Ascending aorta (tissue), 2 donors: ENCODE measurements at places on chromosomes 6 and 20.
A peak's percentile ranks its signal among the peaks of the same experiment; 100 is the strongest.

DNA sequence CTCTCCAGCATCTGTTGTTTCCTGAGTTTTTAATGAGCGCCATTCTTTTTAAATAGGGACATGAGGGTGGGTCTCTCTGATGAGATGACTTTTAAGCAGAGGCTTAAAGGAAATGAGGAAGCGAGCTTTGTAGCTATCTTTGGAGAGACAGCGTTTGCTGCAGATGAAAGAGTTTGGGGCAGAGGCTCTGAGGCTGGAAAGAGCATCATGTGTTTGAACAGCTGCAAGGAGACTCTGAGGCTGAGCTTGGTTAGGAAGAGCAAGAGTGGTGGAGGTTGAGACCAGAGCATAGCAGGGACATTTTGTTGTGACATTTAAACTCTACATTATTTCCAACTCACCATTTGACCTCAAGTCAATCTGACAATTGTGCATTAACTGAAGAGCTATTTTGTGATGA lies 38.3 kb upstream of the TMX4 start:
- H3K27me3 ChIP-seq, result no peaks in the 10 kb centered on the region
- no peaks in the 10 kb centered on the region for H3K36me3 ChIP-seq
- H3K4me3 ChIP-seq, result no peak overlapping the region
- no peaks in the 10 kb centered on the region for H3K4me1 ChIP-seq
- DNase-seq, result no peak

DNA sequence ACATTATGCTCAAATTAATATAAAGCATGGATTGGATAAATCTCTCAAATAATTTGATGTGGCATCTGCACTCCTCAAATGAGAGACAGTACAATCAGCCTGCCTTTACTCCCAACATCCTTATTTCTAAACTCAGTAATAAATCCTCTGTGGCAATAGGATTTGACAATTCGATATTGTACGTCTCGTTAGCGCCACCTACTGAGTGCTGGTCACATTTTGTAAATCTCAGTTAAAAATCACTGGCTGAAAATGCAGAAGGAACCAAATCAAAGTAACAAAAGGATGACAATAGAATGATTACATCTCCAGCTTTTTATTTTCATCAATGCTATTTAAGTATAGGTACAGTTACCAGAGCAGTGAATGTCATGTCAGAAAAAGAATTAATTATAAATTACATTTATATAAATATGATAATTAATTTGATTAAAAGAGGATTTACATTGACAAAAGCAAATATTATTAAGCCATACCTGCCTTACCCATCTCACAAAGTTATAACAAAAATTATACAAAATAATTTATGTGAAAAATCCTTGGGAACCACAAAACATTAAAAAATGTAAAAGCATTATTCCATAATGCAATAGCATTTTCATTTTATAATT lies 20.2 kb upstream of the GJE1 start:
- DNase-seq, result peak; percentile 79
- H3K27me3 ChIP-seq, result no peaks in the 10 kb centered on the region
- no peak overlapping the region for H3K27ac ChIP-seq
- H3K36me3 ChIP-seq, result no peaks in the 10 kb centered on the region
- H3K4me1 ChIP-seq, result no peaks in the 10 kb centered on the region
- H3K4me3 ChIP-seq, result no peak overlapping the region

- no peaks in the 10 kb centered on the region for H3K36me3 ChIP-seq
- no peaks in the 10 kb centered on the region for H3K4me1 ChIP-seq
- no peak for DNase-seq
Measured at GRCh38 chr6:166173281-166173951, 5.8 kb upstream of the TBXT start.

DNA sequence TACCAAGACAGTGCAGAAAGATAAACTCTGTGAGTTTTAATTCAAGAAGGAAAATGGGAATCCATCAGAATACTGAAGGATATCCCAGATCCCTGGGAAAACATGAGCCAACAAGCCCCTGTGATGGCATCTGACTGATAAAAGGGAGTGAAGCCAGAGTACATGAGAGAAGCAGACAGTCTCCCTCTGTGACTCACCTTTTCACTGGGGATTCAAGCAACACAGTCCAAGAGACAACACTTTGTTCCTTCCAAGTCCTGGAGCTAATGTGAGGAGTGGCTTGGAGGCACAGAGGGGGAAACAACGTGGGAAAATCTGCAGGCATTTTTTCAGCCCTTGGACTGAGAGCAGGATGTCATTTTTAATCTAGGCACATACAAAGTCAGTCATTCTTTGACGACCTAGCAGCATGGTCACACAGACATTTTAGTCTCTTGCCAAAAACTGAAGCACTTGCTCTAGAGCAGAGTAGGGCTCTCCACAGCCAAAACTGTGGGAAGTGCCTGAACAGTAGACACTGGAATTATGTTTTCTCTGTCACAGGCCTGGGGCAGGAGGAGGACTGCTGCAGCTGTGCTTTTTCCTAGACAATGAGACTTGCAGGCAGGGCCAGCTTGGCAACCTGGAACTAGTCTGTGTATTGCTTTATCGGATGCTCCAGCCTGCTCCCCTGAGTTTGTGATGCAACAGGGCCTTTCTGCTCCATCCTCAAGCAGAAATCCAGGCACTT lies 465.0 kb upstream of the GJE1 start:
- no peak for DNase-seq
- no peaks in the 10 kb centered on the region for H3K27me3 ChIP-seq
- no peaks in the 10 kb centered on the region for H3K4me1 ChIP-seq
- no peak overlapping the region for H3K4me3 ChIP-seq
- no peaks in the 10 kb centered on the region for H3K36me3 ChIP-seq

DNA sequence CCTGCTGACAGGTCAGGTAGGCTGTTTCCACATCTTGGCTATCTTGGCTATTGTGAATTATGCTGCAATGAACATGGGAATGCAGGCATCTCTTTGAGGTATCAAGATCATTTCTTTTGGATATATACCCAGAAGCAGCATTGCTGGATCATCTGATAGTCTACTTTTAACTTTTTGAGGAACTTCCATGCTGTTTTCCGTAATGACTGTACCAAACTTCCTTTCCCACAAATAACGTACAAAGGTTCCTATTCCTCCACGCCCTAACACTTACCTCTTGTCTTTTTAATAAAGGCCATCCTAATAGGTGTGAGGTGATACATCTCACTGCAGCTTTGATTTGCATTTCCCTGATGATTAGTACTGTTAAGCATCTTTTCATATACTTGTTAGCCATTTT lies 338.7 kb upstream of the RUNX2 start:
- H3K36me3 ChIP-seq, result no peaks in the 10 kb centered on the region
- no peak for DNase-seq
- H3K27me3 ChIP-seq, result no peaks in the 10 kb centered on the region
- H3K4me3 ChIP-seq, result no peak overlapping the region

GRCh38 chr6:43667245-43668150 lies 20.1 kb downstream of the MRPS18A start:
- H3K36me3 ChIP-seq, result peaks cover 14% of the 10 kb centered on the region
- H3K4me1 ChIP-seq, result peaks cover 29% of the 10 kb centered on the region
- DNase-seq, result peak; percentile 90
- no peaks in the 10 kb centered on the region for H3K27me3 ChIP-seq

DNA sequence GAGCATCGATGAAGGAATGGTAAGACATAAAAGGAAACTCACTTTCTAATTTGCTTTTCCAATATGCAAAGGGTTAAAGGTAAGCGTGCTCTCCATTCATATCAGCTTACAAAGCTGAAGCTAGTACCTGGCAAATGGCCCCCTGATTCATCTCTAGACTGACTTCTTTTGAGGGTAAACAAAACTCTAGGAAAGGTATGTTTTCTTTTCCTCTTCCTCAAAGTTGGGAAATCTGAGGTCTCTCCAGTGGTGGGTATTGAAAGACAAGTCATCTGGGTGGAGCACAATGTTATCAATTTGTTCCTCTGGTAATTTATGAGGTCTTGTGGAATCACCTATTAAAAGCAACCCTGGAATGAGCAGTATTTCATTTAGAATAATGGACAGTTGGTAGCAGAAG lies 7.9 kb upstream of the FBXO30 start:
- no peak for DNase-seq
- no peaks in the 10 kb centered on the region for H3K27me3 ChIP-seq
- no peak overlapping the region for H3K27ac ChIP-seq
- H3K4me3 ChIP-seq, result no peak overlapping the region

- no peak for DNase-seq
- H3K27ac ChIP-seq, result peak overlapping the region; percentile 28
- H3K27me3 ChIP-seq, result no peaks in the 10 kb centered on the region
- H3K4me3 ChIP-seq, result no peak overlapping the region
- no peaks in the 10 kb centered on the region for H3K4me1 ChIP-seq
Measured at GRCh38 chr20:11178946-11179654, 505.3 kb upstream of the JAG1 start.

DNA sequence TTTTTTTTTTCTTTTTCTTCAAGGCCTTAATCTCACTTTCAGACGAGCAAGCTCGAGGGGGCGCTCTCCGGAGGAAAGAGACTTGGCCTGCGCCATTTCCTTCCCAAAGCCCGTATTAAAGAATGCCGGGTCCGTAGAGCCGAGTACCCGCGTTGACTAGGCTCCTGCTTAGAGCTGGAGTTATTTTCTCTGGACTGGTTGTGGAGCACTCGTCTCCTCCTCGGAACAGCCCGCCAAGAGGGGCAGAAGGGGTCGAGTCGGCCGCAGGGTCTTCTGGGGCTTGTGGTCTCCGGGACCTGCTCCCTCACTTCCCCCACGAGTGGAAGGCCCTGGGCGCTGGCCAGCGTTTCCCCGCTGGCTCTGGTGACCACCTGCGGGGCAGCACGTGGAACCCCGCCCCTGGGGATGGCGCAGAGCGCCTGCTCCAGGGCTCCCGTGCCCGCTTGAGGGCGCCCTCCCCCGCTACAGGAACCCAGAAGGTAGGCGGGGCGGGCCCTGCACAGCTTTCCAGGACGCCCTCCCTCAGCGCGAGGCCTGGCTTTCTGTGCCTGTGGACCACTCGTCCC lies 2.7 kb upstream of the MEI4 start:
- DNase-seq, result no peak
- H3K27ac ChIP-seq, result no peak overlapping the region
- no peaks in the 10 kb centered on the region for H3K36me3 ChIP-seq
- no peaks in the 10 kb centered on the region for H3K4me1 ChIP-seq

- H3K27ac ChIP-seq, result no peak overlapping the region
- DNase-seq, result no peak
- no peaks in the 10 kb centered on the region for H3K36me3 ChIP-seq
- H3K27me3 ChIP-seq, result no peaks in the 10 kb centered on the region
- no peak overlapping the region for H3K4me3 ChIP-seq
Measured at GRCh38 chr6:92759178-92759577, 660.2 kb downstream of the EPHA7 start.
